ENCODE measurements at places on chromosomes 1 and 21. TPM values are rescaled to one million over a fixed set of nuclear protein-coding genes. Genes with fewer than 3 reads are reported as not detected.

Gene SLC25A34
- total RNA-seq: 1.5 TPM

DNA sequence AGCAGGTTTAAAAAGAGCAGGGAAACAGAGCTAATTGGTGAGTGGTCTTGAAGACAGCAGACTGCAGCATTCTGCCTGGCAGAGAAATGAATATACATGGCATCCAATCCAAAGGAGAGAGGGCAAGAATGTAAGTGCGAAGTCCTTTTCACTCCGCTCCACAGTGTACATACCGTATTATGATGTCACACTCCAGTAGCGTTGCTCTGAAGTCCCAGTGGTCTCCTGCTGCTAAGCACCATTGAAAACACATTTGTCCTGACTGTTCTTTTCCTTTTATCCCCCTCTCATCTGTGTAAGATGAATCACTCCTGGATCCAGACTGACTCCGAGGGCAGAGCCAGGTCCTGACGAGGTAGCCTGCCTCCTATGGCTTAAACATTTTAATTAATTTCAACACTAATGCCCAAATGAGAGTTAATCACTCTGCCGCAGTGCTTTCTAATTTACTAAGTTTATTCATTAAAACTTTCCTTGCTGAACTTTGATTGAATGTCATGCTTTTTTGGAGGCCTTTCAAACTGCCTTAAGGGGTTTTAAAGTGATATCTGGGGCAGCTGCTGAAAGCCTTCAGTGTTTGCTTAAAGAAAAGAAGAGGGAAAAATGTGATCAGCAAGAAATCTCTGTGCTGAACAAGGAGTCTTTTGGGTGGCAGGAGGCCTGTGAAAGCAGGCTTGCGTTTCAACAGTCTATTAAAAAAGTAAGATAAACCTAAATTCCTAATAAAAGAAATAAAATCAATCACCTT lies 227.2 kb downstream of the ATG4C start:
- peak; percentile 99 for ATAC-seq

DNA sequence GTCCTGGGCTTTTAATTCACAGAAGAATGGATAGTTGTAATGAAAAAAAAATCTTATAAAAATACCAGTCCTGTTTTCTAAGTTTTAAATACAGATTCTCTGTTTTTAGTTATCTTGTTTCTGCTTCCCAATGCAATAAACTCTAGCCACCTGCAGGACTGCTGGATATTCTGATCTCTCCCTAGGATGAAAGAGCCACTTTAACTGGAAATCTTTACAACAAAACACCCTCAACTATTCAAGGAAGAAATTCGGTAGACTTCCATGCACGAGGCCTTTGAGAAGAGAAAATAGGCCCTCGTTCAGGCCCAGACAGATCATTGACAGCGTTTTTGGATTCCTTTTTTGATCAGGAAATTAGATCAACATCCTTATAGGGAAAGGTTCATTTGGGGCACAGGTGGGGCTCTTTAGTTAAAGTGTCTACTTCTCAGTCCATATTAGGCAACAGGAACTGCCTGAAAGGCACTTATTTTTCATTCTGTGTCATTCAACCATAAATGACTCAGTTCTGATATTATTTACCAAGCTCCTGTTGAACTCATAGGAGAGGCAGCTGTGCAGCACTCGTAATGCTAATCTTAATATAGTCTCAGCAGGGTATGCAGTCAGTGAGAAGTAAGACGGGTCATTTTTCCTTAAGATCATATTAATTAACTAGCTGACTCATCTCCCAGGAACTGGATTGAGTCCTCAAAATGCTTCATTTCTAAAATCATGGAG lies 71.1 kb upstream of the ERRFI1 start:
- ATAC-seq: peak; percentile 58

GRCh38 chr1:224427346-224427745 lies 7.3 kb downstream of the WDR26 start:
- no peak for ATAC-seq
